Germinal center (tissue), 1 donor: ENCODE measurements at places on chromosomes 6 and 20.

DNA sequence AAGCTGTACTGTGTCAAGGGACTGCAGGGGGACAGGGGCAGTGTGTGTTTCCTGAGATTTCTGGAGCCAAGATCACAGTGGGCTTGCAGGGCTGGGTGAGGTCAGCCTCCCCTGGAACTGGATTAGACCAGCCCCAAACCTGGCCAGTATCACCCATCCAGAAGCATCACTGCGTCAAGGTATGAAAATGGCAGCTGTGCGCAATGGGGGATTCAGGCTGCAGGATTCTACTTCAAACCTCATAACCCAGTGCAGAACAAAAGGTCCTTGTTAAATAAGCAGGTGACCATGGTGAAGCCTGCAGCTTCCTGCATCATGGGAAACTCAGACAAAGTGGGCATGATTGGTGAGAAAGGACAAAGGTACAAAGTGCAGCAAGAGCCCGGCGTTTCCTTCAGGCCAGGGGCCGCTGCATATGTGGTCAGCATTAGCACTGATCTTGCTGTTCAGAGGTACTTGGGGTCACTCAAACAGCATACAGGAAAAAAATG lies 33.4 kb downstream of the TRAF3IP2 start:
- DNase-seq: no peak

- no peak for DNase-seq
These were observed 44.1 kb downstream of the GJA1 start for GRCh38 chr6:121479486-121480098.

- peak; percentile 75 for DNase-seq
These were observed 546.6 kb downstream of the CD83 start for GRCh38 chr6:14664112-14664601.

DNA sequence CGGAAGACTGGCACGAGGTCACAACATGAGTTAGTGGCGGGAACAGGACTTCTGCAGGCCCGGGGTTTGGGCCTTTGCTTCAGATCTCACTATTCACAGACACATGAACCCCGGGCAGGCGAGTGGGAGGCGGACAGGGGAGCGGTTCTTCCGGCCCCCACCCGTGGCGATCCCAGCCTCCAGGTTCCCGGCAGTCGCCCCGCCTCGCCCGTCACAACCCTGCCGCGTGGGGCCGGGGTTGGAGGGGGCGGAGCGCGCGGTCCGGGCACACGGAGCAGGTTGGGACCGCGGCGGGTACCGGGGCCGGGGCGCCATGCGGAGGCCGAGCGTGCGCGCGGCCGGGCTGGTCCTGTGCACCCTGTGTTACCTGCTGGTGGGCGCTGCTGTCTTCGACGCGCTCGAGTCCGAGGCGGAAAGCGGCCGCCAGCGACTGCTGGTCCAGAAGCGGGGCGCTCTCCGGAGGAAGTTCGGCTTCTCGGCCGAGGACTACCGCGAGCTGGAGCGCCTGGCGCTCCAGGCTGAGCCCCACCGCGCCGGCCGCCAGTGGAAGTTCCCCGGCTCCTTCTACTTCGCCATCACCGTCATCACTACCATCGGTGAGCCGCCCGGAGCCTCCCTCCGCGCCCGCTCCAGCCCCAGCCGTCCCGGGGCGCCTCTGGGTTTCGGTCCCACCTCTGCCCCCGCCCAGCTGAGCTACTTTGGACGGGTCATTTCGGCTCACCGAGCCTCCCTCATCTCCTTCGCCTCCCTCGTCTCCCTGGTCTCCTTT lies at the start of gene KCNK15:
Gene KCNK15, plus strand, starts transcription at position 268 of the 769 bp plus-strand sequence. Its CDS starts 46 bp downstream, at position 314.
- peak; percentile 45 for DNase-seq

DNA sequence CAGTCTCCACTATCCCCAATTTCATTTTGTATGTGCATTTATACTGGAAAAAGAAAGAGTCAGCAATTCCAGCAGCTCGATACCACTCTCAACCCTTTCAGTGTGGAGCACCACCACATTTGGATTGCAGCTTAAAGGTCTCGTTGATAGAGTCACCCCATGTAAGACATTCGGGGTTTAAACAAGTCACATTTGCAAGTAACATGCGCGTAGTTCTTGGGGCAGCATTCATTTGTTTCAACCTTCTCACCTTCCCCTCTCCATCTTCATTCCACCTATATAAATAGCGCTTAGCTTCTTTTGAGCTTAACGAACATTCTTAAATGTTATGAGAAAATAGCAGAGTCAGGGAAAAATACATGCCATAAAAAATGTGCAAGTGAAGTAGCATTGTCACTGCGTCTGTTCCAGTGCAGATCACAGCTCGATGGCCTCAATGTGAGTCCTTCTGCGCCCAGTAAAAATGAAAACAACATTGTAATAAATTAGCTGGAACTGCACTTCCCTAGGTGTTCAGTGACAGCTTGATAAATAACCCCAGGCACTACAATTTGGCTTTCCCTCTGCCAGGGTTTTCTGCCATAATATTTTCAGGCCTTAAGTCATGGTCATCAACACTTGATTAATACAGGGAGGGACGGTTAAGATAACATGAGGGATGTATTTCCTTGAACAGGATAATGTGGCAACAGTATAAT lies 737.8 kb upstream of the NRSN1 start:
- no peak for DNase-seq

- DNase-seq: no peak
These were observed 39.2 kb downstream of the PLAGL2 start for GRCh38 chr20:32168184-32168910.

DNA sequence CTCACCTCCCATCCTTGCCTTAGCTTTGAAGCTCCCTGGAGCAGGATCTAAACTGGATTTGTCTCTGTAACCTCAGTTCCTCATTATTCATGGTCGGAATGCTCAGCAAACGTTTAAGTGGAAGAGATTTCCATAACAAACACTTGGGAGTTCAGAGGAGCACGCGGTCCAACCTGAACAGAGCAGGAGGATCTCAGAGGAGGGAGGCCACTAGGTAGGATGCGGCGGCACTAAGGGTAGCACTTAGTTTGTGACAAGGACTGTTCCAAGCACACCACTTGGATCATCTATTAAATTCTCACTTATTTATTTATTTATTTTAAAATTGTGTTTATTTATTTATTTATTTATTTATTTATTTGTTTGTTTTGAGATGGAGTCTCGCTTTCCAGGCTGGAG lies 13.3 kb upstream of the CCN5 start:
- no peak for DNase-seq

- no peak for DNase-seq
These were observed 401.5 kb upstream of the SASH1 start for GRCh38 chr6:147941143-147941542.

DNA sequence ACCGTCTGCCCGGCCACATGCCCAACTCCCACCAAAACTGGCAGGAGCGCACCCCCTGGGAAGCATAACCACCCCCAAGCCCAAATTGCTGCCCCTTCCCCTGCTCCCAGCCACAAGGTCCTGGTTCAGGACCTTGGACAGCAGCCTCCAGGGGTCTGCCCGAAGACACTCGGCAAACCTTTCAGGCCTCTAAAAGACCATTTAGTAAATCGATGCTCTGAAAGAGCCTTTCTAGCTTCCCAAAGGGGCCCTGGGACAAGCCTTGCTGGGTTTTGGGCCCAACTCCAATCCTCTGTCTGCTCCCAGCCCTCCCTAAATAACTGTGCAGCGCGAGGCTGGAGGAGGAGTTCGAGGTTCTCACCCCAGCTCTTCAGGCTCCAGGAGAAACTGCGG lies 30.5 kb downstream of the GRM4 start:
- peak; percentile 46 for DNase-seq

DNA sequence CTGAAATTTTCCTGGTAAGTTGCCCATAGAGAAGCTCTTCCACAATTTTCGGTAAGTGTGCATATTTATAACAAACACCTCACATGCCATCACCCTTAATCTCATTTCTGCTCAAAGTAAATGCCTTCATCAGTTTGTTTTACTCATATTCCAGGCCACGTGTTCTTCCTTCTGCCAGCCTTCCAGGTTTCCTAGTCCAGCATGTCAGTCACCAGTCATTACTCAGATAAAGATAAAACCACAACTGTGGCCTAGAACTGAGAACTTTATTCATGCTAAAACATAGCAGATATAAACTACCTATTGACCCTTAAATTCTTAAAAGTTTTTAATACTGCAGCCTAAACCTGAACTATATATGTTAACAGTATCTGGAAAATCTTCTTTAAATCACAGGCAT lies 149.5 kb upstream of the SLC22A16 start:
- DNase-seq: no peak

- no peak for DNase-seq
These were observed 162.4 kb upstream of the CDYL start for GRCh38 chr6:4613795-4614194.

GRCh38 chr6:42392833-42393232 lies 58.9 kb downstream of the TRERF1 start:
- DNase-seq: no peak

- no peak for DNase-seq
These were observed 175.4 kb downstream of the IBTK start for GRCh38 chr6:82072121-82072521.

GRCh38 chr6:118187568-118188164 lies 280.6 kb downstream of the SLC35F1 start:
- DNase-seq: no peak

DNA sequence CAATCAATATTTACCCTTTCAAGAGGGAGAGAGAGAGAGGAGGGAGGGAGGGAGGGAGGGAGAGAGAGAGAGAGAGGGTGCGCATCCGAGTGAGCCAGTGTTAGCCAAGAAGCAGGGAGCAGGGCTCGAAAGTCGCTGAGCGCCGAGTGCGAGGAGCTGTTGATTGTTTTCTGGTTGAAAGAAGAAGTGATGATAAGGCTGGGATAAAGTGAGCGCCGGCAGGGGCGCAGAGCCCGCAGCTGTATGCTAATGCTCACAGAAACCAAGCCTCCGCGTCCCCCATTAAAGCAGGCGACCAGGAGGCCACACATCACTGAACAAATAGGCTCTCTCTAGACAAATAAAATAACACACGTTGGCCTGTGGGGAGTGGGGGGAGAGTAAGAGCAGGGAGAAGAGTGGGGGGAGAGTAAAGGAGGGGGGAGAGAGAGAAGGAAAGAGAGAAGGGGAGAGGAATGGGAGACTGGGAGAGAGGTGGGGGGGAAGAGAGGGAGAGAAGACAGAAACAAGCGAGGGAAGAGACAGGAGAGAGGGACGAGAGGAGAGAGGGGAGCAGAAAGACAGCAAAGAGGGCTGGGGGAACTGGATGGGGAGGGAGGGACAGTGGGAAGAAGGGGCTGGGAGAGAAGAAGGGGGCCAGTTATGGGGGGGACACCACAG lies 5.0 kb upstream of the INSM1 start:
- peak; percentile 32 for DNase-seq

DNA sequence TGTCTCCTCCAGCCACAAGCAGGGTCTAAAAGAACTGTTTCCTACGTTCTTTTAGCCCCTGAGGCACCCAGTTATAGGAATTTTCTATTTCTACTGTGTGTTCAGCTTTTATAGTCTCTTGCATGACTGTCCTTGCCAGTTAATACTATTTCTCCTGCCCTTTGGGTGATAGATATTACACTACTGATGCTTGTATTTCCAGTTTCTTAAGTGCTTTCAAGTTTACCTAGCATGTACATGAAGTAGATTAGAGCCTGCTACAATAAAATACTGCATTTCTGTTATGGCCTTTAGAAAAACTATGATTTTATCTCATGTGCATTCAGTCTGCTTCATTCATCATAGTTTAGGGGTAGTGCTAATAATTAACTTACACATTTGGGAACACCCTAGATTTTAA lies 89.6 kb downstream of the FOXO3 start:
- no peak for DNase-seq

- DNase-seq: no peak
These were observed 27.5 kb upstream of the NHSL1 start for GRCh38 chr6:138526822-138527235.

DNA sequence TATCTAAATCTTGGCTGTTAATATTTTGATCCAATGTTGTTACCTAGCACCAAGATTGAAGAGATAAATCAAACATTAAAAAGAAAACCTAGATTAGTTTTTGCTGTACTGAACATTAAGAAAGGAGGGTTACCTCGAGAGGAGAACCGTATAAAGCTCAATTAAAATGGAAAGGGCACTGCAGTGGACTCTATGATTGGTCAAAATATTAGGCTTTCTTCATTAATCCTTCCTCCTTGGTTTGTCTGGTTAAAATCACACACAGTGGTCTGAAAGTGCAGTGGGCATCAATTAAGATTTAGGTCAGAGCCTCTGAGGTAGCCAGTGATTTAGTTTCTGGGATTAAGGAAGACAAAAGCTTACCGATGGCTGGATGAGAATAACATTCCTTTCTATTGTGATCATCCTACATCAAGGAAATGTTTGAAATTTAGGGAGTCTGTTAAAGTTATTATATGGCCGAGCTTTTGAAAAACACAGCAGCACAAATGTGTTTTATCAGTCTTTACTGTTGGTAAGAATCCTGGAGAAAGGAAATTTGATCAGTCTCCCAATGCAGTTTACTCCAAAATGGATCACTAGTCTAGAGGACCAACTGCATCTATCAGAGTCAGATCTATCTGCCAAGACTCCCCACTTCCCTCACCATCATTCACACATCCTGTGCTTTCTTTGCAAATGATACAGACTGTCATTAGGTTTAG lies 134.6 kb upstream of the NEDD9 start:
- peak; percentile 14 for DNase-seq

DNA sequence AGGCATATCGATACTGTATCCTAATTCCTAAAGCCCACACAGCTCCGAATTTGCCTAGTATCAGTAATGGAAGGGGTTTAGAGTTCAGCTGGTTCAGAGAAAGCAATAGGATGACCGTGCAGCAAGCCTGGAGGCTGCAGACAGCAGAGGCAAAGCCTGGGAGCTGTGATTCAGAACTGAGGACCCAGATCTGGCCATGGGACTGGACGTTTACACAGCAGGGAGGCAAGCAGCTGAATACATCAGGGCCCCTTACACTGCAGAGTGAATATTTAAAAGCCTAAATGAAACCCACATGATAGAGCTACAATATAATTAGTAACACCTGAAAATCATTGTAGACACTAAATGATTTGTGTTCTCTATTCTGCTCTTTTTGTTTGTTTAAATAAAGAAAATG lies 38.0 kb downstream of the ELOVL2 start:
- no peak for DNase-seq

- DNase-seq: no peak
These were observed 8.2 kb upstream of the AHCY start for GRCh38 chr20:34311118-34312023.

DNA sequence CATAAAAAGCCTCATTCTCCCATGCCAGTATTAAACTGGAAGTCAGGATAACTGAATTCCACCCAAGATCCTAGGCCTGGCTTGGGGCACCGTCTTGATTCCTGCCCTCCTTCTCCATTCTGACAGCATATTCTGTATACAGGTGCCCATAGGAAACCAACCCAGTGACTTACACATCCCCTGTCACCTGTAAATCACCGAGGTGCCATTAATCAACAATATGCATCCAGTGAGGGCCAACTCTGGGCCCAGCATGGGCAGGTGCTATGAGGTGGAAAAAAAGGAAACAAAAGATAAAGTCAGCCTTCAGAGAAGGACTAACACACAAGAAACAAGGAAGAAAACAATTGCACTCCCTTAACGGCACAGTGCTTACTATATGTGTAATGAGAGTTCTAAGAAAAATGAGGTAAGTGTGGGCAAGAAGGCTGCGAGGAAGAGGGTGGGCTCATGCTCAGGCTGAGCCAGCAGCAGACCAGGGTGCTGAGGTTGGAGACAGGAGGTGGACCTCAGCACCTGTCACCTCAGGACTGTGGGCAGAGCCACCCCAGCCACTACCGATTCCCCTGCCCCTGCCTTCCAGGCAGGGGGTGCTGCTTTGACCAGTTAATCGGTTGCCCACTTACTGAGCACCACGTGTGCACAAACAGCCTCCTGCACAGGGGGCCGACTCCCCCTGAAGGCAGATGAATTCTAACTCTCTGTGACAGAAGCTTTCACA lies 105.9 kb downstream of the TRERF1 start:
- no peak for DNase-seq
